ENCODE measurements at places on chromosomes 7 and 10.
A peak's percentile ranks its signal among the peaks of the same experiment; 100 is the strongest.

GRCh38 chr7:67484244-67484751 lies 487.7 kb downstream of the TYW1 start:
- no peak for DNase-seq

DNA sequence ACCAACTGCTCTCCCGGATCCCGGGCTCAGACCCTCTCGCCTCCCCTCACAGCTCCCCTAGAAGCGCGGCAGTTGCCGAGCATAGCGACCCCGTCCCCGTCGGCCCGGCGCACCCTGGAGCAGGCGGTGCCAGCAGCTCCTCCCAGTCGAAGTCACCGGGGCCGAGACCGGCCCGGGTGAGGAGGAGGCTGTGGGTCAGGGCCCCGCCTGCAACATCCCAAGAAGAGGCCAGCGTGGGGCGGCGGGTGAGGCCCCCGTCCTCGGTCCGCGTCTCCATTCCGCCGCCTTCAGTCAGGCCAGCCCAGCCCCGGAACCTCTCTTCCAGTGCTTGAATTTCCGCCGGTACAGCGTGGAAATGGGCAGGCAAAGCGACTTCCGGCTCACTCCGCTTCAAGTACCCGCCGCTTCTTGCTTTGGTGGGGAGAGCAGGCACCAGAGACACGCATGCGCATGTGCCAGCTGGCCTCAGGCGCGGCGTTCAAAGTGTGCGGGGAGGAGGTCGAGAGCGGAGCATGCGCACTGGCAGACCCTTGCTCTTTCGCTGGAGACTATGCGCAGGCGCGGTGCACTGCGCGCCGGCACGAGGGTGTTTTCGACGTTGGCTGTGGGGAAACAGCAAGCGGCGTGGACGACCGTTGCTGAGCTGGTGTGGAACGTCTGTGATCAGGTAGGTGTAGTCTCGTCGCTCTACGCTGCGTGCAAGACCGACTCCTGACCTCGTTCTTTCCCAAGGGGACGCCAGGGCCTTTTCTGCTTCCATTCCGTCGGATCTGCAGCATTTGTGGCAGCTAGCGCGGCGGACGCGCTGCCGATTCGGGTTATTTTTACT lies at the start of gene C10orf88:
Gene C10orf88, minus strand, starts transcription at position 326 of the 829 bp plus-strand sequence. Its CDS starts 49 bp downstream, at position 277.
- peak; percentile 95 for DNase-seq

DNA sequence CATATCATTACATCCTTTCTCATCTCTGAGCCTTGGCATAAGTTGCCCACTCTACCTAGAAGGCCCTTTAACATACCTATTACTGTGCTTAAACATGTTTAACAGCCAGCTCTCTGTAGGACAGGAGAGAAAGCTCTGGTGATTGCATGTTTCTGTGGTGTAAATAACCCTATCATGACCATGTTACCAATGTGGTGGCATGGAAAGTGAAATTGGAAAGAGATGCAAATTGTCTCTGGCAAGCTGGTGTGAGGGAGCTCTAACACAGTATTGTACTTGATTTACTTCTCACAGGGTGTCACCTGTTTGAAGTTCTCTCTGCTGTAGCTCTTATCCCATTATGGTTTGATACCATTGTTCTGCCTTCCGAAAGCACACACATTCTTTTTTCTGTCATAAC lies 231.8 kb upstream of the DKK1 start:
- no peak for DNase-seq

GRCh38 chr10:109962247-109962646 lies 38.9 kb upstream of the XPNPEP1 start:
- no peak for DNase-seq

- no peak for DNase-seq
Observed at GRCh38 chr10:36779238-36779846, 346.1 kb upstream of the ANKRD30A start.

- no peak for DNase-seq
Observed at GRCh38 chr10:130989670-130990232, 321.8 kb downstream of the TCERG1L start.

DNA sequence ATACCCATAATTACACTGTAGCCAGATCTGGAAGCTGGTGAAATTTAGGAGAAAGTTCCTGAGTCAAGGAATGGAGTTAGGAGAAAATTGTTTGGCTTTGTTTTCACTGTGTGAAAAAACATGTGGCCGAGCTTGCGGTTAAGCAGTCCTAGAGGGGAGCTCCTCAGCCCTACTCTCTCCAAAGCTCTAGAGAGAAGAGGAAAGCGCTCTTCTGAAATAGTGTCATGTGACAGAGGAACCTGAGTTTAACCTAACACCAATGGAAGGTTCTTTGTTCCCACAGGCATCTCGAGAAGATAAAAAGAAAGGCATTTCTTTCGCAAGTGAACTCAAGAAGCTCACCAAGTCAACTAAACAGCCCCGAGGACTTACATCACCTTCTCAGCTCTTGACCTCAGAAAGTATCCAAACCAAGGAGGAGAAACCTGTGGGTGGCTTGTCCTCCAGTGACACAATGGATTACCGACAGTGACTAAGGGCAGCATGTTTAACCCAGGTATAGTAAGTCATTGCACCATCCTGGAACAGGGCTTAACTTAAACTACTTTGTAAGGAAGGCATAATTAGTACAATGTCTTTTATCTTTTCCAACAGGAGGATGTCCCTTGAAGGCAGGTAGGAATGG lies 38.0 kb downstream of the NOC3L start:
- no peak for DNase-seq

DNA sequence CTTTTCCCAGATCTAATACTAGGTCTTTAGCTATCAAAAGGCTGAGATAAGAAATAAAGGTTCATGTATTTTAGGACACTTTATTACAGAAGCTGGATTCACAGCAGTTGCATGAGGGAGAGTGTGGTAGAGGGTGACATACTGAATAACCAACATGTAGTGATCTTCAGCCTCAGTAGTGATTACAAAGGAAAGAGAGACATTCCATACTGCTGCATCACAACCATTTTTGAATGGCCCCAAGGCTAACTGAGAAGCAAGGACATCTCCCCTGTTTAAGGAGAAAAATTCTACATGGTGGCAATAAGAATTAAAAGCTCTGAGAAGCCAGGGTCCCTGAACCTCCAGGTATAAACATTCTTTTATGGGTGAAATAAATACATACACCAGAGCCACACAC lies 35.3 kb downstream of the COG5 start:
- no peak for DNase-seq

GRCh38 chr7:130273081-130273932 lies 6.6 kb downstream of the CPA2 start:
- no peak for DNase-seq

DNA sequence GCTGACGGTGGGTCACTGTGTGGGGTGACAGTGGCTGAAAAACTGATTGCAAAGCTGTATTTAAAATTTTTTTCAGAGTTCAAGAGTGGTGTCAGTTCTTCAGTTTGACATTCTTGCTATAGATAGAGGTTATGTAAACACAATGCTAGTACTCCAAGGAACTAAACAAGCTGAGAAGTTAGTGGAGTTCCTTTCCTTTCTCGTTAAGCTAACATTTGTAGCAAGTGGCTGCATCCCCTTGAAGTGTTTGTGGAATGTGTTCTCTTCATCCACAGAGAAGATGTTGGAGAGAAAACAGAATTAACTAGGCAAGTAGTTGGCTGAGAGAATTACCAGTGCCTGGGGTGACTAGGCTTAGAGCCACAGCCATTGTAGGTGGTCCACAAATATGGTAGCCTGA lies 15.8 kb downstream of the CCNY start:
- no peak for DNase-seq

GRCh38 chr10:121079226-121079625 lies 228.1 kb downstream of the WDR11 start:
- no peak for DNase-seq

GRCh38 chr10:92573091-92573797 lies 649 bp downstream of the IDE start:
- DNase-seq = peak; percentile 17

- no peak for DNase-seq
Observed at GRCh38 chr10:96168546-96168945, 38.4 kb downstream of the ZNF518A start.

All from activated T-cell treated with anti-CD3 and anti-CD28 coated beads for 1 hour (primary cell).